ENCODE measurements at places on chromosomes 7 and 10. TPM values are rescaled to one million over a fixed set of nuclear protein-coding genes. Genes with fewer than 3 reads are reported as not detected.

SOSTDC1 gene
- total RNA-seq: not detected

SYCE1 gene
- not detected for total RNA-seq

FFAR4 gene
- total RNA-seq: not detected

ZNF746 gene
- 7.4 TPM for total RNA-seq

GPC2 gene
- total RNA-seq: 1.4 TPM

ANKRD61 gene
- total RNA-seq: 0.35 TPM

ALOX5 gene
- total RNA-seq: not detected

DPY19L1 gene
- total RNA-seq: 18.0 TPM

FAM180A gene
- 16.3 TPM for total RNA-seq

IDI2 gene
- total RNA-seq: not detected

CALCR gene
- not detected for total RNA-seq

LOXL4 gene
- total RNA-seq: 122 TPM

NPTX2 gene
- 6.0 TPM for total RNA-seq

ADCY1 gene
- total RNA-seq: 2.3 TPM

OPALIN gene
- not detected for total RNA-seq

EBF3 gene
- 8.8 TPM for total RNA-seq

GPRIN2 gene
- 0.08 TPM for total RNA-seq

ATP5MK gene
- 100 TPM for total RNA-seq

MSMB gene
- not detected for total RNA-seq

ZDHHC4 gene
- total RNA-seq: 51.8 TPM

INHBA gene
- total RNA-seq: 14.9 TPM

RELN gene
- total RNA-seq: 0.08 TPM

TMEM72 gene
- total RNA-seq: not detected

CRHR2 gene
- not detected for total RNA-seq

RNF148 gene
- 0.45 TPM for total RNA-seq

SFTPA1 gene
- total RNA-seq: not detected

GNG11 gene
- total RNA-seq: 2.8 TPM

TRIM74 gene
- total RNA-seq: not detected

LIPN gene
- not detected for total RNA-seq

CLRN3 gene
- not detected for total RNA-seq

CALHM3 gene
- total RNA-seq: not detected

NUTM2D gene
- 0.82 TPM for total RNA-seq

OR2A1 gene
- 0.08 TPM for total RNA-seq

CCDC7 gene
- 8.7 TPM for total RNA-seq

RADIL gene
- total RNA-seq: 0.38 TPM

FAM25A gene
- not detected for total RNA-seq

NPC1L1 gene
- total RNA-seq: not detected

ZNF282 gene
- total RNA-seq: 17.3 TPM

STEAP4 gene
- 0.08 TPM for total RNA-seq

GBX1 gene
- not detected for total RNA-seq

HOXA10 gene
- total RNA-seq: not detected

GPR146 gene
- total RNA-seq: 6.8 TPM

CPED1 gene
- 32.2 TPM for total RNA-seq

KCNIP2 gene
- 1.1 TPM for total RNA-seq

NODAL gene
- total RNA-seq: not detected

STMP1 gene
- 12.0 TPM for total RNA-seq

HTR7 gene
- total RNA-seq: 0.94 TPM

EZH2 gene
- 5.0 TPM for total RNA-seq

ABCB4 gene
- total RNA-seq: 0.12 TPM

GALNT17 gene
- 0.35 TPM for total RNA-seq

Measured in smooth muscle cell of the coronary artery (primary cell).